ENCODE measurements at places on chromosomes 5 and 9.

- no peak for DNase-seq
Observed at GRCh38 chr5:112784726-112785125, 47.0 kb downstream of the APC start.

DNA sequence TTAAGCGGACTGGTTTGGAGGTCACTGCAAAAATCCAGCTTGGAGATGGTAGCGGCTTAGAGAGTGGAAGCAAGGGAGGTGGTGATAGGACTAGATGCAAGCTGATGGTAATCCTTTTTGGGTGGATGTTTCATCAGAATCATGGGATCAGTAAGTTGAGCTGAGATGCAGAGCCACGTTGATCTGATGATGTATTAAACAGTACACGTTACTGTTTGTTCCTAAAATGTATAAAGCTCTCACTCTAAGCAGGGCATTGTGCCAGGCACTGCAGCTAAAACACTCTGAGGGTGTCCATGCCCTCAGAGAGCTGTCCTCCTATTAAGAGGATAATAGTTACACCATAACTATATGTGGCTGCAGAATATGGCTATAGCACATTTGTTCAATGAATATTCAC, 93.1 kb downstream of the JAKMIP2 start:
- no peak for DNase-seq

DNA sequence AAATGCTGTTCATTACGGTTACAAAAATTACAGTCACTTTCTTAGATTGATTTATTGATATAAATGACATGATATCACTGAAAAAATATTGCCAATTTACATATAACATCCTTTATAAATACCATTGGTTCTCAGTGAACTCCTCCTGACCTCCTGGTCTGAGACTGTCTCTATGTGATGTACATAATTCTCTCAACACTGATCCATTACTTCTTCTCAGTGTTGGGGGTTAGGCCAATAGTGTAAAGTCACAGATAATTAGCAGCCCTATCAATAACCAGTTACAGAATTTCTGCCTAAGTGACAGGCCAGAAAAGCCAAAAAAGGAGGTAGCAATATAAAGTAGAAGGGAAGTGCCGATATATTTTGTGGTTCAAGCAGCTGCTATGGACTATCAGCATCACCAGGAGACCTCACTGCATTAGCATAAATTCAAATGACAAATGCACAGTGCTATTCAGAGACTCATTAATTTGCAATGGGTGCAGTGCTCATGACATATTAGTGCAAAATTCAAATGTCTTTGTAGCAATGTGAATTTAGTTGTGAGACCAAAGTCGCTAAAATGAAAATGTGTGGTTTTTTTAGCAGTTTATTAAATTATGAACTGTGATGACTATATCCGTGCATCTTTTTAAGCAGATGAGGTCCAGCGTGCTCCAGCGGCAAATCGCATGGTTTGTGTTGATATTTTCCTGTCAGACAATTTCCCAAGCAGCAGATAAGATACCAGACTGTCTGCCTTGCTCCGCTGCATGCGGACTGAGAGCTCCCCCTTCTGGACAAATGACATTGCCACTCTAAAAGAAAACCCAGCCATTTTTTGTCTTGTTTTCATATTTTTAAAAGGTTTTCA, 144.6 kb downstream of the CETN3 start:
- no peak for DNase-seq

DNA sequence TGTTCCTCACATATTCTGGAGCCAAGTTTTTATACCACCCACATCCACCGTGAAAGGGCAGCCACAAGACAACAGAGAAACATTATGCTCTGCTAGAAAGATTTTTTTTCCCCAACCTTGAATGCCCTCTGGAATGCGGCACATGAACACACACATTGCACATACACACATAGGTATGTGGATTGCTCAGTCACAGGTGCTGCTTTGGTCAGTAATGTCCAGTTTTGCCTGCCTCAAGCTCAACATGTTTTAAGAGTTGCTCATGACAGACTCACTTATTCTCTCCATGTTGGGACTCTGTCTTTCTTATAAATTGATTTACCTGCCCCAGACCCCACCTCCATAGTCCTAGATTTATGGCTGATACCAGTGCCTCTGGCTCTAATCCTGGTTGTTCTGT, 138.0 kb upstream of the ASTN2 start:
- DNase-seq = no peak

- no peak for DNase-seq
Observed at GRCh38 chr5:135543485-135544304, 7.9 kb upstream of the NEUROG1 start.

DNA sequence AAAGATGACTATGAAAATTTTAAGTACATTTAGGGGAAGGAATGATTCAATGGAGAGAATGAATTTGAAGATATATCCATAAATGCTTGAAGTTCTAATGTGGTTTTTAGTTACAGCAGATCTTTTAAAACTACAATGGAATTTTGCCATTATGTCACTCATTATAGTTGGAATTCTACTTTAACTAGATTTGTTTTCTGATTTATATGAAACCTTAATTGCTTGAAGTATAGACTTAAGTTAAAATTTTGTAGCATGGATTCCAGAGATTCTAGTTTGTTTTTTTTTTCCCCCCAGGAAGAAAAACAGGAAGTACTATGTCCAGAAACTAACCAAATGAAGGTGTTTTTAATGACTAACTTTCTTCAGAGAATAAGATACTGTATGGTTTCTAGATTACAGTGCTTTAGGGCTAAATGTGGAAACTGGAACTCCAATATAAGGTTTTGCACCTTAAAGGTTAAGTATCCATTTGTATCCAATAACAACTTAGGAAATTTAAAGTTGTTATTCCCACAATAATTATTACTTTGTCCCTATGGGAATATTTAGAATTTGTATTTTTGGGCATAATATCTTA, 70.3 kb downstream of the ZSWIM6 start:
- no peak for DNase-seq
